Stimulated activated CD4-positive, alpha-beta T cell treated with anti-CD3 and anti-CD28 coated beads, TNF-alpha, amount 100 ng/mL, for 48 hours (primary cell): ENCODE measurements at places on chromosomes 2 and 18.

- no peak for DNase-seq
Measured at GRCh38 chr2:67516899-67517530, 119.9 kb downstream of the ETAA1 start.

- no peak for DNase-seq
Measured at GRCh38 chr2:23617167-23617810, 232.3 kb downstream of the KLHL29 start.

DNA sequence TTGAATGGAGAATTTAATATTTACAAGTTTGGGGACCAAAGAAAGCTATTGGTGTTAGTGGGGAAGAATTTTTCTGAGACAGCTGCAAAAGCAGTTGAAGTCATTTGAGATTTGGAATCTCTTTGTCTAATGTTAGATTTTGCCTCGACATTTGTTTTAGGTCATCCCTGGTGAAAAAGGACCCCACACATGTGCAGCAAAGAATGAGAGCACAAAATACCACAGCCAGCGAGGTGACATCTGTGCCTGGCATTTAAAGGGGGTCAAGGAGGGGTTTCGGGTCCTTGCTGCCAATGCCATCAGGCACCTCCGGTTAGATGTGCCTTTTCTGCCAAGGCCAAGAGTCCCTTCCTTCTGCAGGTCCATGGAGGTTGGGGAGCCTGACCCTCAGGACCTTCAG lies 173.3 kb downstream of the TRIB2 start:
- no peak for DNase-seq

- no peak for DNase-seq
Measured at GRCh38 chr2:47508641-47509040, 105.7 kb downstream of the MSH2 start.

DNA sequence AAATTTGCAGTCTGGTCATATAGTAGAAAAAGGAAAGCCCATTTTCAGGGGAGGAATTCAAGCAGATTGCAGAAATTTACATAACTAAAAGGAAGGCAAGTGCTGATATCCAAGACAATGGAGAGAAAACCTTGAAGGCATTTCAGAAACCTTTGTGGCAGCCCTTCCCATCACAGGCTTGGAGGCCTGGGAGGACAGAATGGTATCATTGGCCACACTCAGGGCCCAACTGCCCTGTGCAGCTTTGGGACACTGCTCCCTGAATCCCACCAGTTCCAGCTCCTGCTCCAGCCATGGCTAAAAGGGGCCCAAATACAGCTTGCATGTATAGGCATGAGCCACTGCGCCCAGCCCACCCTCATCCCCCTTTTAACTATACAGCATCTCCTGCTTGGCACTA lies 81.1 kb upstream of the NYAP2 start:
- DNase-seq = no peak

DNA sequence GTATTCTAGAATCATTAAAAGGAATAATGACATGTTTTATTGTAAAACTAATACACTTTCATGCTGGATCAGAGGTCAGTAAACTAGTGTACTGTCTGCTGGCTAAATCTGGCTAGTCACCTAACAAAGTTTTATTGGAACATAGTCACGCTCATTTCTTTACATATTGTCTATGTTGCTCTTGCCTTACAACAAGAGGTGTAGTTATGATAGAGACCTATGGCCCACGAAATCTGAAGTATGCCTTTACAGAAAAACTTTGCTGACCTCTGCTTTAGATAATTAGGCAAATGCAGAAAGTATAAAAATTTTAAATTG lies 29.9 kb upstream of the SCYGR2 start:
- no peak for DNase-seq
